ENCODE measurements at places on chromosomes 3 and 15.

DNA sequence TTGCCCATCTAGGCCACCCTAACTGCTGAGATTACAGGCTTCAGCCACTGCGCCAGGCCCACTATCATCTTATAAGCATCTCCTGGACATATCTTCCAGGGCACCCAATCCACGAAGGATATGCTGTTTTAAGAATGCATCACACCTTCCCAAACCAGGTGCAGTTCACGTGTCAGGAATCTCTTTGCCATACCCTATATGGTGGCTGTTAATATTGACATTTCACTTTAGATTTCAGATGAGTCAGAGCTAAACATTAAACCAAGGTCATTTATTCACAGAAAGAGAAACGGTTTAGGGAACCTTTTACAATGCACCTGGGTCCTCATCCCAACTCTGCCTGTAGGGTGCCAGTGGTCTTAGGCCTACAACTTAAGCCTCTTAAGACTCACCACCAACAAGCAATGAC is 85.7 kb downstream of the TBL1XR1 start:
- no peak for DNase-seq

DNA sequence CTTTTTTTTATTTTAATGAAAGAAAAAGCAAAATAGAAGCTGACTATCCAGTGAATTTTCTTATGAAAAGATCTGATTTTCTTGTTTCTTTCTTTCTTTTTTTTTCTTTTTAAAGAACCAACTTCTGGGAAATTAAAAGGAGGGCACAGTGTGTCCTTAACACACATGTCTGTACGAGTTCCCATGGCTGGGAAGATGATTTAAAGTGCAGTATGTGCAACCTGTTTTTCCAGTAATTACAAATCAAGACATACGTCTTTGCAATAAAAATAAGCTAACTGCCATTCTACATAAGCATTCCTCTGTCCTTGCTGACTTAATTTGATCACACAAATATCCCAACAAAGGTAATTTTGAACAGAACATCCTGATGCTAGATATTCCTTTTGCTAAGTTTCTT is 416.1 kb downstream of the ROBO1 start:
- DNase-seq, result no peak

DNA sequence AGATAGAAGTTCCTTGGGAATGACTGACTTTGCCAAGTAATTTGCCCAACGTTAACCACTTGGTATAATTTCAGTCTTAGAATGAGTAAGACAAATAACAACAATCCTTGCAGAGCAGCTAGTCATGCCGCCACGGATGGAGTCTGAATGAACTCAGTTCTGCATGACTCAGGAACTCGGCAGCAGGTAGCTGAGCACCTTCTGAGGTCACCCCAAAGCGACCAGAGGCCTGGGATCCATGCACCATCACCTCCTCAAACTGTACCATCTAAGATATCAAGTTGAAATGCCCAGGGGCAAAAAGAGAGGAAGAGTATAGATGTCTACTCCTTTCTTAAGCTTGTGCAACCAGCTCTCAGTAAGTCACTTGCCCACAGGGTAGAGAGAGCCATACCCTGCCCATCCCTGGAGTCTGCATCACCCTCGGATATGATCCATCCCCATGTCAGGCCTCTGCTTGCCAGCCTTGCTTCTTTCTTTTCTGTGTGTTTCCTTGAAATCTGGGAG is 8.5 kb upstream of the CDCP1 start:
- no peak for DNase-seq

- DNase-seq, result no peak
Measured at GRCh38 chr3:23385327-23385726, 182.2 kb downstream of the UBE2E2 start.

DNA sequence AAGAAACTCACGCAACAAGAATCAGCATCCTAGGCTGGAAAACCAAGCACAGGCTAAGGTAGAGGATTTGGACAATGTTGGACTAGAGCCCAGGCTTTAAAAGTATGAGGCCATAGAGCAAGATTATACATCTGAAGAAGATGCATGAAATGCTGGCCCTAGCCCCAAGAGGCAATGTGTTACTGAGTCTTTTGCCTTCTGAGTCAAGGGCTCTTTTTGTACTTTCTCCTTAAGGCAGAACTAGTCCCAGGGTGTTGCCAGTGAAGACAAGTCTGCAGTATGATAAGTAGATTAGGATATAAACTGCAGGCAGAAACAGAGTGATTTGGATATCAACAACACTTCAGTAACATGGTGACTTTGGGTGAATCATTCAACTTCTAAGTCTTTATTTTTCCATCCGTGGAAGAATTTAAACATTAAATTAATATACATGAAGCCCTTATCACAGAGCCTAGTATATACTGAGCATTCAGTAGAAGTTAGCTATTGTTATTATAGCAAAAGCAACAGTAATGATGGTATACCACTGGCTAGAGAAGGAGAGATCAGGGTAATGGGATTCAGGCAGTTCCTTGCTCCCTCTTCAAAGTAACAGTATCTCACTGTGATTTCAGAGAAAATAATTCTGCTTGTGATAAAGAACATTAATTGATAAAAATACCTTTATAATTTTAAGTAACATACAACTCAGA is 99.9 kb upstream of the MLF1 start:
- DNase-seq, result no peak

DNA sequence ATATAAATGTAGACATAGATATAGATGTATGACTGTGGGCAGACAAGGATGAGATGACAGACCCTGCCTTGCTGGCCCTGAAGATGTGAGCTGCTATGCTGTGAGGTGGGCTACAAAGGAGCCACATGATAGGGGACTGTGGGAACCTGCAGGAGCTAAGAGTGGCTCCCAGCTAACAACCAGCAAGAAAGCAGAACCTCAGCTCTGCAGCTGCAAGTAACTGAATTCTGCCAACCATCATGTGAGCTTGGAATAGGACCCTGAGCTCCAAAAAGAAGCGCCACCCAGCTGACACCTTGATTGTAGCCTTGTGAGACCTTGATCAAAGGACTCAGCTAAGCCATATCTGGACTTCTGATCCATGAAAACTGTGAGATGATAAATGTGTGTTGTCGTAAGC is 123.3 kb upstream of the GRM7 start:
- no peak for DNase-seq

GRCh38 chr15:73723191-73723590 is 30.0 kb downstream of the INSYN1 start:
- no peak for DNase-seq

- no peak for DNase-seq
Measured at GRCh38 chr3:62954580-62954979, 79.4 kb upstream of the CADPS start.

GRCh38 chr3:58013973-58014649 is 5.9 kb downstream of the FLNB start:
- DNase-seq, result no peak

GRCh38 chr3:123310741-123311140 is 109.0 kb downstream of the SEC22A start:
- no peak for DNase-seq

DNA sequence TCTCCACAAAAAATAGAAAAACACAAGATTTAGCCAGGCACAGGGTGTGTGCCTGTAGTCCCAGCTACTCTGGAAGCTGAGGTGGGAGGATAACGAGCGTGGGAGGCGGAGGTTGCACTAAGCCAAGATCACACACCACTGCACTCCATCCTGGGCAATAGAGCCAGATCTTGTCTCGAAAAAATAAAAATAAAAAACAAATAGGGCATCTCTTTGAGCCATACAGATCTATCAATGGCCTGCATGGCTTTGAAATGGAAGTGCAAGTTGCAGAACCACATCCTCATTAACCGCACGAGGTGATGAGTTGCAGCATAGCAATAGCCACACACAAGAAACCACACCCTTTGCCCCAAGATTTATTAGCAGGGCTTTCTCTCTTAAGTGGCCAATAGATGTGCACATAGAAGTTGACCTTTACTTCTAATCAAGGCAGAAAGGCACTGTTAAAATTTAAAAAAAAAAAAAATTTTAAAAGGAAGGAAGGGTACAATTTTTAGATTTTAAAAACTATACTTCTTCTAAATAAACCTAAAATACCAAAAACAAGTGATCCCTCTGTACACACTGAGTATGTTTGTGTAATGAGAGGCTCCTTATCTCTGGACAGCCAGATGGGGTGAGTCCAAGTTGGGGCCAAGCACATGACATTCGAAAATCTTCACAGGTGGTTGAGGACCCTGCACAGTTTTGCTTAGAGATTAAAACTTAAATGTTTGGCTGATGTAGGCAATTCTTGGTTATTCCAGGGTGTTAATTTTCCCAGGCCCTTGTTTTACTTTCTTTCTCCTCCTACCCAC is 53.4 kb downstream of the FILIP1L start:
- no peak for DNase-seq

DNA sequence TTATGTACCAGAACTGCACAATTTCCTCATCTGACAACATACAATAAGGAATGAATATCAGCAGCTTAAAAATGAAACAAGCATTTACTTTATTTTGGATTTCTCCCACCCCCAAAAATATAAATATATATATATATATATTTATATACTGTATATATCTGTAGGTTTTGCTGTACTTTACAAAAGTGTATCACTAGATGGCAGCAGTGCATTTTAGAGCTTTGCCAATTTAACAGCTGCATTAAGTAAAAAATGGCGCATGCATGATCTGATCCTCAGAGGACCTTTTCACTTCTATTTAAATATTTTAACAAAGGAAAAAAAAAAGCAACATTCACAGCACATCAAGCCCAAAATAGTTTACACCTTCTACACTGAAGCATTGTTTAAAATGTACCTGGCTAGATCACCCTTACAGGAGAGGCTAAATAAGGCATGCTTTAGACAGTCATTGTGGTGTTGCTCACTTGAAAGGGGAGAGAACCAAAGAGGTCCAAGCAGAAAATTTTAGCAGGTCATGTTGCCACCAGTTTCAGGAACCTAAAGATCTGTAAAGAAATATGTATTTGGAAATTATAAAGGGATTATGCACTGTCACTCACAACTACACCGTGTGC is 72.6 kb downstream of the NPTN start:
- DNase-seq, result no peak

DNA sequence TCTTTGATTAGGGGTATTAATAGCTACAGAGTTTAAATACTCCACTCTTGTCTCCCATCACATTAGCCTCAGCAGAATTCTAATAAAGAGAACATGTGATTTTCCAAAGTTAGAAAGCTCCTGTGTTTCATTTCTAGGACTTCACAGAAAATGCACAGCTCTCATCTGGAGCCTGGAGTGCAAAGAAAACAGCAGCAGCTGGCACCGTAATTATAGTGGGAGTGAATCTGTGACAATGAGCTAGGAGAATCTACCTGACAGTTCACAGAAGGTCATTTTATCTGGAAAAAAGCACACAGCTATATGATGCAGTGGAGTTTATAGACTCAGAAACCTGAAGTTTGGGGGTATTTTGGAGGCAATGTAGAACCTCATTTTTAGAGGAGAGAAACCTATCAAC is 5.4 kb upstream of the TRIM59 start:
- DNase-seq, result no peak

DNA sequence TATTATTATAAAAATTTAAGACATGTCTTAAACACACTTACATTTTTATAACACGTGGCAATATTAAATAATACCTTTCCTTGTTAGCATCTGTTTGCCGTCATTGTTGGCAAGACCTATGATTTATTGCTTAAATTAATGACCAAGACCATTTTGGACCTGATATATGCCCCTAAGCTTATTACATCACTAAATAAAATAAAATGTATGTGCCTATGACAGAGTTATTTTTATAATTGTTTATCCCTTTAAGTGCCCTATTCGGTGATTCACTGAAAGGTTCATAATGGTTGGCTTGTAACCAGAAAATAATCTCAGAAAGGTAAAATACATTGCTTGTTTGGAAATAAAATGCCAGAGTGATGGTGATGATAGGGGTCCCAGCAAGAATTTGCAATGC is 17.5 kb downstream of the CDIN1 start:
- DNase-seq, result no peak

DNA sequence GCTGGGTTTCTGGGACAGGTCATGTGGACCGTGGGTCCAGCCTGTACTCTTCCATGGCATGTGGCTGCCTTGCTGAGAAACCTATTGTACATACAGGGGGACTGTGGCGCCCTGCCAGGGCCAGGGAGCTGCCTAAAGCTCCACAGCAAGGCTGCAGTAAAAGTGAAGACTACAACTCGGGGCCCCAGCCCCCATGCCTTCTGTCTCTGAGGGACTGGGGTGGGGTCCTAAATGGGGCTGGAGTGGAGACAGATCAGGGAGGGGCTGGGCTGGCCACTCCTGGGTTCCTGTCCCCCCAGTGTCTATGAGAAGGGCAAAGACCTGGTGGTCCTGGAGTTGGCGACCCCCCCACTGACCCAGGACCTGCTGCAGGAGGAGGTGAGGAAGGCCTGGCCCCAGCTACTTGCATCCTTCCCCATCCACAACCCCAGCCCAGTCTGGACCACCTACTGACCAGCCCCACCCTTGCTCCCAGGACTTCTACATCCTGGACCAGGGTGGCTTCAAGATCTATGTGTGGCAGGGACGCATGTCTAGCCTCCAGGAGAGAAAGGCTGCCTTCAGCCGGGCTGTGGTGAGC is 7.3 kb downstream of the VILL start:
- DNase-seq, result no peak

DNA sequence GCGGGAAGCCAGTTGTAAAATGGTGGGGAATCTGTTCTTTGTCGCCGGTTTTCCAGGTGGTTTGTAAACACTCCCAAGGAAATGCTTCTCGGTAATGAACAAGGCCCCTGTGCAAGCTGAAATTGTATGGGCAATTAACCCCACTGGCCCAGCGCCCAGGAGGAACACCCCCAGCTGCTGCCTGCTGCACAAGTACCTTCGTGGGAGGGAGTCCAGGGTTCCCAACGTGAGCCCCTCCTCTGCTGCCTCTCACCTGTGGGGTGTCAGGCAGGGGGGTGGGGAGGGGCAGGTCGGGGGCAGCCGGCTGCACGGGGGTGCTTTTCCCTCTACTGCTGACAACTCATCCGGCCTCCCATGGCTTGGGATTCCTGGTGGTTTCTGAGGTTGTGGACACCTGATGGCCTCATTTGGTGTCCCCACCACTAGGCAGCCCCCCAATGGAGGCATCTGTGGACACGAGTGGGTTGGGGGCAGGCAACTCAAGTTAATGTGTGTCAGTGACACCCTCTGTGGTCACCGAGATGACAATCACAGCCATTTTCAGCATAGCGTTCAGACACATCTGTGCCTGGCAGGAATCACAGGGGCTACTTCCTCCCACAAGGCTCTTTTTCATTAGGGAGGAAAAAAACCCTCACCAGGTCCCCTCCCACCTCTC is 35.6 kb upstream of the PRR23E start:
- no peak for DNase-seq

DNA sequence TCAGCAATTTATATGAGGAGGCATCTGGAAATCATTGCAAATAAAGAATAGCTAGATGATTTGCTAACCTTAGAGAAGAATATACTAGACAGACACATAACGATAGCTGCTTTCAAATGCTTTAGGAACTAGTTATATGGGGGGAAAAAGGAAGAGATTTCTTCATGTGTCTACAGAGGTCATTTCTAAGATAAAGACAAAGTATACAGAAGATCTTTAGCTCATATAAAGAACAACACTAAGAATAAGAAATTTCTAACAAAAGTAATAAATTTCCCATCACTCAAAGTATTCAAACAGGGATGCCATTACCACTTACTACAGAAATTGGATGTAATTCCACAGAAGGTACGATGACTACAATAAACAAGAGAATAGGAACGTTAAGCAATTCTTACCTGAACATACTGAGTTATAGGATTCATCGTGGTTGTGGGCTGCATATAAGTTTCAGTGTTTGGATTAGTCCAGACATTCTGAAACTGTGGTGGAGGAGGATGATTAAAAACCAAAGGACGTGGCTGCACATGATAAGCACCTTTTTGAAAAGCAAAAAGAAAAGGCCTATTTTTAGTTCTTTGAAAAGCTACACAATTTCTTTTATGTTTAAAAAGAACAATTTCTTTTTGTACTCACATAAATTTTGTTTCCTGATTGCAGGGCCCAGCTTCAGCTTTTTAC is 8.7 kb downstream of the DAZL start:
- DNase-seq, result peak; percentile 38

- DNase-seq, result no peak
Measured at GRCh38 chr15:83571820-83572707, 81.9 kb upstream of the ADAMTSL3 start.
